CD4-positive, alpha-beta T cell treated with Interleukin-12 subunit alpha and Interleukin-12 subunit beta, for 1 hour (primary cell): ENCODE measurements at places on chromosomes 1 and 21.

GRCh38 chr1:209597499-209597898 lies 14.0 kb downstream of the CAMK1G start:
- DNase-seq, result no peak

GRCh38 chr21:16154951-16155635 lies 425.3 kb downstream of the USP25 start:
- no peak for DNase-seq

DNA sequence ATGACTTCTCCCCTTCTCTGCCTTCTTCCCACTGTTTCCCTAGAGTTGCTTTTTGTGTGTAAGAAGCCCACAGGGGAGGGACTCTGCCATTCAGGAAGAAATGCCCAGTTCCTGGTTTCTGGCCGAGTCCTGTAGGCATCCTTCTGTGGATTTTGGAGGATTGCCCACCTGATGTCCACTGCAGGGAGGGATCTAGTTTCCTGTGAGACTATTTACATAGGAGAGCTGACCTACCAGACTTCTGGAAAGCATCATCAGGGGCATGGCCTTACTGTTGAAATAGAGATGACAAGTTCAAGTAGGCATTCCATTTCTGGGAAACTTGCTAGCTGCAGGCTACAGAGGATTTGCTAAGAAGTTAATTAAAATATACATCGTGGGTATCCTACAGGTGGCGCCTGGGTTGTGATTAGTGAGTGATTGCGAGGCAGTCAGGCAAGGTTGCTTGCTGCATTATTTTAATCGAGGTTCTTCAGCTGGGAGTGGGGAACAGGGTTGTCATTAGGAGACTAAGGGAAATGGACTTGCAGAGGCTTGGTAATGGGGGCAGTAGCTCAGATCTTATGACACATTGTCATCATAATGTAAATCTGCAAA lies 148.7 kb downstream of the HHAT start:
- no peak for DNase-seq

- no peak for DNase-seq
Measured at GRCh38 chr1:160740133-160740688, 1.2 kb downstream of the SLAMF7 start.

GRCh38 chr1:177355575-177355974 lies 184.8 kb downstream of the BRINP2 start:
- DNase-seq, result no peak

DNA sequence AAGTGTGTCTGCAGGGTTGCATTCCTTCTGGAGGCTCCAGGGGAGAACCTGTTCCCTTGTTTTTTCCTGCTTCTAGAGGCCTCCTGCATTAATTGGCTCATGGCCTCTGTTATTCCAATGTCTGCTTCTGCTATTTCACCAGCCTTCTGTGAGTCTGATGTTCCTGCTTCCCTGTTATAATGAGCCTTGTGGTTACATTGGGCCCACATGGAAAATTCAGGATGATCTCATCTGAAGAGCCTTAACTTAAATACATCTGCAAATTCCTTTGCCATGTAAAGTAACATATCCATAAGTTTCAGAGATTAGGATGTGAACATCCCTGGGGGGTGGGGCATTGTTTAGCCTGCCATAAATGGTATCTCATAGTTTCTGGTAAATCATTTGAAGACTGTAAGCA lies 181.1 kb downstream of the RWDD3 start:
- DNase-seq, result no peak

- no peak for DNase-seq
Measured at GRCh38 chr1:173017792-173018191, 32.9 kb downstream of the TNFSF18 start.

GRCh38 chr1:84615790-84616189 lies 41.5 kb upstream of the CTBS start:
- no peak for DNase-seq

GRCh38 chr21:42545317-42545716 lies 31.7 kb downstream of the SLC37A1 start:
- DNase-seq, result no peak

GRCh38 chr1:235575597-235575996 lies 71.3 kb upstream of the B3GALNT2 start:
- no peak for DNase-seq

GRCh38 chr1:11563560-11564069 lies 84.7 kb downstream of the DISP3 start:
- no peak for DNase-seq

GRCh38 chr1:176669782-176670181 lies 206.8 kb downstream of the PAPPA2 start:
- no peak for DNase-seq

DNA sequence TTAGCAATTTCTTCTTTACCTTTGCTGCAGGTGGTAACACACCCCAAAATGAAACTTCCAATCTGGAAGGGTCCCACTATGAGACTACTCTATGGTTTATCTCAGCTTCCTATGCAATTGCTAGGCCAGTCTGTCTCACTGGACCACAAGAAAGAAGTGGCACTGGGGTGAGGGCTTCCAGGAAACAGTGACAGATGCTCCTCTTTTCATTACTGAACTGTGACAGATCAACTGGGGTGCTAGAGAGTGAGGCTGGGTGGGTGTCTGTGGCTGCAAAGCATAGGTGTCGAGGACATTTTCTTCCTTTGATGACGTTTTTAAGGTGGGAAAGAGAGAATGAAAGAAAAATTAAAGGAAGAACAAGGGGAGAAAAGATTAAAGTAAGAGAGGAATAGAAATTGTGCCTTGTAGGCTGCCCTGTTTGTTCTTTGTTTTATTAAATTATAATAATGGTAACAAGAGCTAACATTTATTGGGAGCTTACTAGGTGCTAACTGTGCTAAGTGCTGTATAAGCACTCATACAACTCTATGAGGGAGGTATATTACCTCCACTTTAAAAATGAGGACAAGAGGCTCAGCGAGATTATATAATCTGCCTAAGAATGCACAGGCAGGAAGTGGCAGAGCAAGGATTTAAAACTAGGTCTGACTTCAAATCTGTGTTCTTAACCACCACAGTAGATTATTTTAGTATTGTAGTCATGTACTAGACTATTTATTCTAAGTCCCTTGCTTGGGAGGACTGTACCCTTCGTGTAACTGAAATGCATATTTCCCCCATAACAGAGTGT lies 27.8 kb upstream of the DMRTA2 start:
- no peak for DNase-seq

DNA sequence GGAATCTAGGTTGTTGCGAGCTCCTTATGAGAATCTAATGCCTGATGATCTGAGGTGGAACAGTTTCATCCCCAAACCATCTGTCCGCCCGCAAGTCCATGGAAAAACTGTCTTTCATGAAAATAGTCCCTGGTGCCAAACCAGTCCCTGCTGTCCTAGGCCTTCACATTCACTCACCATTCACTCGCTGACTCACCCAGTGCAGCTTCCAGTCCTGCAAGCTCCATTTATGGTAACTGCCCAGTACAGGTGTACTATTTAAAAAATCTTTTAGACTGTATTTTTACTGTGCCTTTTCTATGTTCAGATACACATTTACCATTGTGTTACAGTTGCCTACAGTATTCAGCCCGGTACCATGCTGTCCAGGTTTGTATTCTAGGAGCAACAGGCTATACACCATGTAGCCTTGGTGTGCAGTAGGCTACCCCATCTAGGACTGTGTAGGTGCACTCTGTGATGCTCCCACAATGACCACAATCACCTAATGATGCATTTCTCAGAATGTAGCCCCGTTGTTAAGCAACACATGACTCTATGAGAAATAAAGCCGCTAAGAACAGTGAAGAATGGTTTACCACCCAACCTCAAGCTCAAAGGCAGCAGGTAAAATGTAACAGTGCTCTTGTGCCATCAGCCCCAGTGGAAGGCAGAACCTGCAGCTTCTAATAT lies 2.4 kb downstream of the ECHDC2 start:
- peak; percentile 7 for DNase-seq

DNA sequence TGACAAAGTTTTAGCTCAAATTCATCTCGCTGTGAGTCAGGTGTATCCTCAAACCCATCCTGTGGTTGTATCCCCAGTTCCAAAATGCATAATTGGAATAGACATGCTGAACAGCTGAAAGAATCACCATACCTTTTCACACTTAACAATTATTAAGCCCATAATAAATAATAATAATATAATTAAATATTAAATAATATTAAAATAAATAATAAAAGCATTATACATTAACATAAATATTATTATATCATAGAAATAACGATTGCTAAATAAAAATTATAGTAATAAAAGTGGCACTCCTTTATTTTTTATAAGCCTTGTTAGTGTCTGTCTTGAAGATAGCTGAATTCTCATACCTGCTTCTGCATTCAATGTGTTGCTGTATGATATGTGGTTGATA lies 257.5 kb upstream of the B3GALT2 start:
- DNase-seq, result no peak

DNA sequence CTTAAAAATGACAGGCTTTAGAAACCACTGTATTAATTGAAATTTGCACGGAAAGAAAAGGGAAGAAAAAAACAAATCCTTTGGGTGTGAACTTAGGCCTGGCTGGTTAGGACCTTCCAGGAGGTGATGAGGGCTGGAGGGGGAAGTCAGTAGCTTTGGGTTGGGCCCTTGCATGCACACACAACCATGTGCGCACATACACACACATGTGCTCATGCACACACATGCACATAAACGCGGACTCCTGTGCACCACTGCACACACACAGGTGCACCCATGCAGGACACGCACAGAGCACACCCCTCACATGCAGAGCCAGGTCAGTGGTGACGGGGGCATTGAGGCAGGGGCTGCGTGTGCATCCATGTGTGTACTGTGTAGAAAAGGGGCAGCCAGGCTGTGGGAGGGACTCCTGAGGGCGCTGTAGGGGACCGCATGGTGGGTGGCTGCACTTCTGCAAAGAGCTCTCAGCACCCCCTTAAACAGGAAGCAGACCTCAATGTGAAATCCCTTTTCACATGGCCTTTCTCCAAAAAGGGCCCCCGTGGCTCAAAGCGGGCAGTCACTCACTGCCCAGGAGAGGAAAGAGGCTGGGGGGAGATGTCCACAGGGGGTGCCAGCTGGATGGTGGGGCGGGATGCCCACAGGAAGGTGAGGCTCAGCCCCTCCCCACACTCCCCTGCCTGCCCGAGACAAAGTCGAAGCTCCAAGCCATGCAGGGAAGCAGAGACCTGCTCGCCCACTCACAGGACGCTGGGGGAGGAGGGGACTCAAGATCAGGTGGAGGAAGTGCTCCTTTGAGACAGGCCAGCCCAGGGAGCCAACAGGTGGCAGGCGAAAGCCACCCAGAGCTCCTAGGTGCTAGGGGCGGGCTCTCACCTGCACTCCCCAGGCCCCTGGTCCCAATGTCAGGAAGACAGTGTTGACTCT lies 95.2 kb downstream of the ITPKB start:
- DNase-seq, result peak; percentile 42

DNA sequence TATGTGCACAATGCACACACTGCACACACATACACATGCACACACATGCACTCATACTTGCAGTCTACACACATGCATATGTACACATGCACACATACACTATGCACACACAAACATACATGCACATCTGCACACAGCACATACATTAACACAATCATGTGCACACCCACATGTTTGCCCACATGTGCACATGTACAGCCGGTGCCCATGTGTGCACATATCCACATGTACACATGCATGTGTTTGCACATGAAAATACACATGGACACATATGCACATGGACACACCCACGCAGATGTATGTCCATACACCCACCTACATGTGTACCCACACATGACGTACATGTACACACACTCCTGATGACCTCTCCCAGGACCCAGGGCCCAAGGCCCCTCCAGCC lies 105.1 kb upstream of the ACTRT2 start:
- DNase-seq, result no peak

DNA sequence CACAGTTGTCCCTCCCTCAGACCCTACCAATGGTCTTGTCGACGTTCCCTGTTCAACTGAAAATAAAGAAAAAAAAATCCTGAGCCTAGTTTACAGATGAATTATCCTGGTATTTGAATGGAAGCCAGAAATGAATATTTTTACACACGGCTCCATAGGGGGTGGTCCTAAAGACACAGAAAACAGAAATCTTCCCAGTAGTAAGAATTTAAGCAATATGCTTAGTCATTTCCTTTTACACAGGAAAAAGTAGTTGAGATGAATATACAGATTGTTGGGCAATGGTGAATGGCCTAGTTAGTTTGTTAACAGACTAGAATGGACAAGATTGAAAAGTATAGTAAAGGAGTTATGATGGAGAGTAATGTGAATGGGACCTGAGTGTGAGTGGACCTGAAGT lies 67.4 kb downstream of the RGS18 start:
- no peak for DNase-seq

GRCh38 chr1:172971241-172971640 lies 79.5 kb downstream of the TNFSF18 start:
- DNase-seq, result no peak

- DNase-seq, result no peak
Measured at GRCh38 chr1:205636732-205637131, 4.9 kb upstream of the ELK4 start.

GRCh38 chr1:160103658-160104408 lies 5.4 kb upstream of the IGSF8 start:
- no peak for DNase-seq

DNA sequence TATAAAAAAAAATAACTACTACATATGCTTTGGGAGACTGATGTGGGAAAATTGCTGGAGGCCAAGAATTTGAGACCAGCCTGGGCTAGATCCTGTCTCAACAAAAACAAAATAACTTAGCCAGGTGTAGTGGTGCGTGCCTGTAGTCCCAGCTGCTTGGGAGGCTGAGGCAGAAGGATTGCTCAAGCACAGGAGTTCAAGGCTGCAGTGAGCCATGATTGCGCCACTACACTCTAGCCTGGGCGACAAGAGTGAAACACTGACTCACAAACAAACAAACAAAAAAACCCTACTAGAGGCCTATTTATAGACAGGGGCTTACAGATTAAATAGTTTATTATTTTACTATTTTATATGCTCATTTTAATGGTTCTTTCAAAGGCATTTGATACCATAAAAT lies 80.0 kb downstream of the LHX4 start:
- no peak for DNase-seq

DNA sequence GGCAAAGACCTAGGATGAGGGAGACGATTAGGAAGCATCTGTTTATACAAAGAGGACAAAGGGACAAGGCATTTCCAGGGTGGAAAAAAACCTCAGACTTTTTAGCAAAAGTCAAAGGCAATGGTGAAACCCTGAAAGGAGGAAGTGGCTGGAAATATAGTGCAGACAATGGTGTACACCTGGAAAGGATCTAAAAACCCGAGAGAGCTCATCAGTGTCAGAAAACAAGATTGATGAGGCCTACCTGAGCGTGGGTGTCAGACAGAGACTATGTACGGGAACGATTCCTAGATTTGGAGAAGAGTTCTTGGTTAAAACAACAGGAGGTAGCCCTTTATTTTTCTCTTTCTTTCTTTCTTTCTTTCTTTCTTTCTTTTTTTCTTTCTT lies 68.8 kb upstream of the HUNK start:
- no peak for DNase-seq

DNA sequence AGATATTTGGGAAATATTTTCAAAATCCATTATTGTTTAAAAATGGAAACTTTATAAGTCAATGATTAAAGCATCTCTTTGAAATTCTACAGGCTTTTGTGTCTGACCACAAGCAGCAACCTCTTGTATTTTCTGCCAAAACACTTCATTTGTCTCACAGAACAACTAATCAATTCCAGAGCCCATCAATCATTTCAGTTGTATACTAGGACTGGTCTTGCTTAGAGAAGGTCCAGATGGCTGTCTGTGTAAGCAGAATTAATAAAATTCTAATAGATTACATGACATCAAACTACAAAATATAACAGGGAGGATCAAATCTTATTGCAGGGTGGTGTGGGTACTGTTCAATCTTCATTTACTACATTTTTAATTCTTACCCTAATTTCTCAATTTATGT lies 76.4 kb downstream of the ACBD6 start:
- no peak for DNase-seq
